ENCODE measurements at places on chromosomes 16 and 17.
A peak's percentile ranks its signal among the peaks of the same experiment; 100 is the strongest.

GRCh38 chr16:62036101-62036801 lies at the start of gene CDH8:
CDH8 (minus strand) TSS chr16:62036438; CDS start chr16:62021403, 15,035 bp downstream.
- no peak for DNase-seq

DNA sequence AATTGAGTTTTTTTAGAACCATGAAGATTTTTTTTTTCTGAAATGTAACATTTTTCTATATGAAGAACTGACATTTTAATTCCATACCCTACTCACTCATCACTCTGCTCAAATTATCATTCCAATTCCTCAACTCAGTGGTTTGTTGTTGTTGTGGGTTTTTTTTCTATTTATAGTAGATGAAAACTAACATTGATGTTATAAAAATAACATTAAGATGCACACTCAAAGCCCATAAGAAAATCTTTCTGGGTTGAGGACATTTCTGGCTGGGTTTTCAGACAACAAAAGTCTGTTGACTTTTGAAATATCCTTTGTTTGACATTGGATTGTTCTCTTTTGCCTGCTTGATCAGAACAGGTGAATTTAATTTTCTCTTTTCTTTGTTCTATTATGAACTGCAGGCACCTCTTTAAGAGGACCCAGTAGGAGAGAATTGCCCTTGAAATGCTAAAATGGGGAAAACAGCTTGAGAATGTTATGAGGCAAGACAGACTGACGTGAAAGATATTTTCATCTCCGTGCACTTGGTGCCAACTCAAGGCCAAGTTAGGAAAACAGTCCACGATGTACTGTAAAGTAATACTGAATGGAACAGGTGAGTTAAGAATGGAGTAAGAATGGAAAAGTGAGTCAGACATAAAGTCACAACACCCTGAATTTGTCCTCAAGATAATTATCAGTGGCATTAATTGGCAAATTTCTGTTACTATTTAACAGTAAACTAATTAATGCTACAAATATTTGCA lies 16.1 kb upstream of the ABCA5 start:
- DNase-seq, result no peak

DNA sequence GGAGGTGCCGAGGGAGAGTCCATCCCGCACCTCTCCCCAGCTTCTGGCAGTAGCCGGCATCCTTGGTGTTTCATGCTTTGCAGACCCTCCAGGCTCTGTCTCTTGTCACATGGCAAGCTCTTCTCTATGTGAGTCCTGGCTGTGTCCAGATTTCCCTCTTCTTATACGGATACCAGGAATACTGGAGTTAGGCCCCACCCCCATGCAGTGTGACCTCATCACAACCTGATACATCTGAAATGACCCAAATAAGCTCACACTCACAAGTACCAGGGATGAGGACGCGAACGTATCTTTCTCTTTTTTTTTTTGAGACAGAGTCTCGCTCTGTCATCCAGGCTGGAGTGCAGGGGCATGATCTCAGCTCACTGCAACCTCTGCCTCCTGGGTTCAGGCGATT lies 23.3 kb downstream of the TRAP1 start:
- DNase-seq, result no peak

- DNase-seq, result peak; percentile 90
Observed at GRCh38 chr16:77579351-77579891, 142.9 kb upstream of the NUDT7 start.

DNA sequence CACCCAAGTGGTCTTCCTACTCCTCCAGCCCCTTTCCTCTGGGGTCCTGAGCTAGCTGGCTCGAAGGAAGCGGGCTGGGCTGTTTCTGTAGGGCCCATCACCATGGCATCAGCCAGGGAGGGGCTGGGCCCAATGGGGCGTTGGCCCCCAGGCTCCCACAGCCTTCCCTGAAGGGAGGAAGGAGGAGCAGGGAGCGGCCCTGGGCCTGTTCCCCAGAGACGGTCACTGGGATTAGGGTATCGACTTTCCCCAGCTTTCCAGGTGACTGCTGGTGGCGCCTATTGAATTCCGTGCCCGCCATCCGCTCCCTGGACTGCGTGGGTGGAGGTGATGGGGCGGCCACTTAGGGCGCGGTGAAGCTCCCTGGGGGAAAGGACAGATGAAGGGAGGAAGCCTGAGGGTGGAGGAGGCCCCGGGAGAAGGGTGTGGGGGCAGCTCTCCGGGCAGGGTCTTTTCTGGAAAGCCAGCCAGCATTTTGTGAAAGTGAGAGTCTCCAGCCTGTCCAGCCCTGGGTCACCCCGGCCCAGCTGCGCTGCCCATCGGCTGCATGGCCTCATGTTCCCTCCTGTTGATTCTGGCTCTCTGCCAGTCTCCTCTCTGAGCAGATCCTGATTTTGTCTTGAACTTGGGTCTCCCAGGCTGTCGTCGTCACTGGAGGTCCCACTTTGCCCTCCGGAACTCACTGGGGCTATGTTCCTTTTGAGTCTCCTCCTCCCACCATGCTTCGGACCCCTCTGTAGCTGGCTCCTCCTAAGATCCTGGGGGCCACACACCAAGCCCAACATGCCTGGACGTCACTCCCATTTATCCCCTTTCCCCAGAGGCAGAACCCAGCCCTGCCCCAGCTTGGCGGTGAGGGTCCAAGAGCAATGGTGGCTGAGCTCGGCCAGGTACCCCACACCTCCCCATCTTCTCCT lies 9.8 kb downstream of the NHERF1 start:
- DNase-seq, result no peak

- DNase-seq, result no peak
Observed at GRCh38 chr16:9596788-9597187, 505.3 kb downstream of the HAPSTR1 start.

- no peak for DNase-seq
Observed at GRCh38 chr17:18021372-18021771, 17.6 kb downstream of the ATPAF2 start.
